ENCODE measurements at places on chromosomes 11 and 22. TPM values are rescaled to one million over a fixed set of nuclear protein-coding genes. Genes with fewer than 3 reads are reported as not detected.
A peak's percentile ranks its signal among the peaks of the same experiment; 100 is the strongest.

DNA sequence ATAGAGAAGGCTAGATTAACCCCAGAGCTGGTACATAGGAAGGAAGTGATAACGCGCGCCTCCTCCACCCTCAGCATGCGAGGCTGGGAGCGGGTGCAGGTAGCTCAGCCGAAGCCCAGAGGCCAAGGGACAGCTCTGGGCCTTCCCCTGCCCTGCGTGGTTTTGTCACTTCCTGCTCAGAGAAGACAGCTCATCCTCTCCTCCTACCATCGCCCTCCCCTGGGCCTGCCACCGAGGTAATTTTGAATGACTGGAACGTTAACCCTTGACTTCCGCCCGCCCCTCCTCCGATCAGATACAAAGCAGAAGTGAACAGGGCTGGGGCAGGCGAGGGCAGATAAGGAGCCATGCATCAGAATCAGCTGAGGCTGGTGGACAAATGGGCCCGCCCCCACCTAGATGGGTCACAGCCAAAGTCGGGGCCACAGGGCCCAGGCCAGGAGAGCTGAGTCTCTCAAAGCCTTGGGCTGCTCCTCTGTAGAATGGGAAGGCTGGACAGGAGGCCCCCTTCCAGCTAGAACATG, 1.6 kb downstream of the RAC2 start:
- no peaks in the 10 kb centered on the region for H3K36me3 ChIP-seq
- H3K27me3 ChIP-seq, result no peaks in the 10 kb centered on the region
- no peak for DNase-seq
- no peak overlapping the region for H3K27ac ChIP-seq
- no peaks in the 10 kb centered on the region for H3K4me1 ChIP-seq

DNA sequence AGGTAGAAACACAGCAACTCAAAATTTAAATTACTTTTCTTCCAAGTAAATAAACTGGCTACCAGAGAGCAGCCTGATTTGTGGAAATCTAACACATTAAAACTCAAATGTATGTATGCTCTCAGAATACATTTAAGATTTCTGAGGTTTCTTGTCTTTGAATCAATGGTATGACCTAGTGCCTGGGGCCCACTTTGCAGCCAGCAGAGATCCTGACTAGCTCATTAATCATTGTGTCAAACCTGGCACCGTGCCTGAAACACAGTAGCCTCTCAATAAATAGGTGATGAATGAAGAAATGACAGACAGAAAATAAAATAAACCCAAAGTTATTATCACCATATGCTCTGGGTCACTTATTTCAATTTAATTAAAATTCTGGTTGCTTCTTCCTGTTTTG, 176.2 kb upstream of the FAT3 start:
- H3K27me3 ChIP-seq, result no peaks in the 10 kb centered on the region
- H3K36me3 ChIP-seq, result no peaks in the 10 kb centered on the region
- H3K4me1 ChIP-seq, result no peaks in the 10 kb centered on the region
- no peak overlapping the region for H3K27ac ChIP-seq
- no peak for DNase-seq

DNA sequence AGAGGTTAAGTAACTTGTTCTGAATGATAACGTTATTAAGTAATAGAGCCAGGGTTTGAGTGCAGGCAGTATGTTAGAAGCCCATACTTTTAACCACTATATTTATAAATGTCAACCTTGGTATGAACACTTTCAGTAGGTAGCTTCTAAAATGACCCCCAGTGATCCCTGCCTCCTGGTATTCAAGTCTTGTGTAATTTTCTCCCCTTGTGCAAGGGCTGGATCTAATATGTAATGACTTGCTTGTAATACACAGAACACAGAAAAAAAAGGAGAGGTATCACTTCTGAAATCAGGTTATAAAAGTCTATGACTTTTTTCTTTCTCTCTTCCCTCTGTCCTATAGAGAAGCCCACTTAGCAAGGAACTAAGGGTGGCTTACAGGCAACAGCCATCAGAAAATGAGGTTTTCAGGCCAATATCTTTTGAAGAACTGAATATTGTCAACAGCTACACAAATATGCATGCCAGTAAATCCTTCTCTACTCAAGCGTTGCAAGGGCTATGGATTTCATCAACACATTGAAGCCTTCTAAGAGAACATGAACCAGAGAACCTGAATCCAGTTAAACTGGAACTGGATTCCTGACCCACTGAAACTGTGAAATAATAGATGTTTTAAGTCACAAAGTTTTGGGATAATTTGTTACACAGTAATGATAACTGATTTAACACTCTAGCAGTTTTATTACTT, 712.3 kb downstream of the METTL15 start:
- H3K36me3 ChIP-seq, result no peaks in the 10 kb centered on the region
- no peak for DNase-seq
- no peaks in the 10 kb centered on the region for H3K4me1 ChIP-seq
- H3K27ac ChIP-seq, result no peak overlapping the region

The GDPD4 gene
- total RNA-seq, result not detected

- no peak overlapping the region for H3K27ac ChIP-seq
- no peaks in the 10 kb centered on the region for H3K36me3 ChIP-seq
- peak overlapping the region; percentile 28 for H3K4me3 ChIP-seq
- no peaks in the 10 kb centered on the region for H3K4me1 ChIP-seq
Observed at GRCh38 chr11:69382131-69383128, 88.5 kb downstream of the MYEOV start.

The INS gene
- total RNA-seq, result not detected

DNA sequence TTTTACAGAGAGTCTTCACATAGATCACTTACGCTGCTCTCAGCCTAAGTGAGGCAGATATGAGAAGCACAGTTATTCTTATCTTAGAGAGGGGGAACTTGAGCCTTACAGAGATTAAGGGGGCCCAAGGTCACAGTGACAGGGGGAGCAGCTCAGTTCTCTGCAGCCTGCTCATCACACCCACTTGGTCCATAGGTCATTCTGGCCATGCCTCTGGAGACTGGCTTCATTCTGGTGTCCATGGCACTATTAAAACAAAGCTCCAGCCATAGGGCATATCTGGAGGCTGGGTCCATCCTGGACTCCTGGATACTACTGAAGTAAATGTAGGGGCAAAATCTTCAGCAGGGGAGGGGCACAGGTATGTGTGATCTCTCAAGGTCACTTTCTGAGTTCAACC, 5.9 kb downstream of the SLC5A4 start:
- no peak for DNase-seq
- no peak overlapping the region for H3K4me3 ChIP-seq
- no peaks in the 10 kb centered on the region for H3K36me3 ChIP-seq
- H3K27me3 ChIP-seq, result no peaks in the 10 kb centered on the region
- no peaks in the 10 kb centered on the region for H3K4me1 ChIP-seq

The HBG2 gene
- total RNA-seq, result not detected

DNA sequence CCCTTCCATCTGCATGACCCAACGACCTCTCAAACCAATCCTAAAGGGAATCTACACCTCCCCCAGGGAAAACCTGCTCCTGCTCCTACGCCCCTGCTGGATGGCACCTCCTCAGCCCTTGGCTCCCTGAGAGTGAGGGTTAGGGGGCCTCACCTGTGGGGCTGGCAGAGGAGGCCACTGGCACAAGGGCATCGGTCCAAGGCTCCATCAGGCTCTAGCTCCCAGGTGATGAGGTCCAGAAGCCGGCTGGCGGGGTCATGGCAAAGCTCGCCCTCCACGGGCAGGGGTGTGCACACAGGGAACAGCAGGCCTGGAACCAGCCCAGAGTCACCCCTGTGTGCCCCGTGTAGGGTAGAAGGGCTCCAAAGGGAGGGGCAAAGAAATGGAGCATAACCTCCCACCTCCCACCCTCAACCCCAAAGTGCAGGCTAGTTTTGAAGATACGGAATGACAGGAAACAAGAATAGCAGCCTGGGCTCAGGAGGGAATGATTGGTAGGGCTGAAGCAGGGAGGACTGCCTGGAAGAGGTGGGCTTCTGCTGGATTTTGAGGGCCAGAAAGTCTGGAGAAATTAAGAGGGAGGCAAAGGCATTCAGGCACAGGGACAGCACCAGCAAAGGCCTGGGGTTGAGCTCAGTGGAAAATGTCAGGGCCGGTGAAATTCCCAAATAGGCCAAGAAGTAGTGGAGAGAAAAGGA, 42.6 kb downstream of the DKK3 start:
- H3K27me3 ChIP-seq, result no peaks in the 10 kb centered on the region
- H3K36me3 ChIP-seq, result no peaks in the 10 kb centered on the region
- no peak overlapping the region for H3K4me3 ChIP-seq

DNA sequence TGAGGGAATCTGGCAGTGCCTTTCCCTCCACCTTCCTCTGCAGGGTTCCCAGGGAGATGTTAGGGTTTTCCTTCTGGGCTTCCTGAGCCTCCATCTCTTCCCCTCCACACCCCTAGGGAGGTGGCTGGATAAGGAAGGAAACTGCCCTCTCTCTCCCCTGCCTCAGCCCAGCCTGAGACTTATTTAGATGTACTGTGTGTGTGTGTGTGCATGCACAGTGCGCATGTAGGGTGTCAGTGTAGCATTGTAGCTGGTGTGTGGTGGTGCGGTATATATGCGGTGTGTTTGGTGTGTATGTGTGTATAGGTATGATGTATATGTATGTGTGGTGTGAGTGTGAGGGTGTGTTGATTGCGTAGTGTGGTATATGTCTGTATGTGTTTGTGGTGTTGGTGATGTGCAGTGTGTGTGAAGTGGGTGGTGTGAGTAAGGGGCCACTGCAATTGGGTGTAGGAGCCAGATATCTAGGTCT, 1.5 kb downstream of the FXYD6 start:
- peaks cover 13% of the 10 kb centered on the region for H3K27me3 ChIP-seq
- no peak for DNase-seq
- no peaks in the 10 kb centered on the region for H3K36me3 ChIP-seq
- H3K27ac ChIP-seq, result no peak overlapping the region
- H3K4me1 ChIP-seq, result no peaks in the 10 kb centered on the region

DNA sequence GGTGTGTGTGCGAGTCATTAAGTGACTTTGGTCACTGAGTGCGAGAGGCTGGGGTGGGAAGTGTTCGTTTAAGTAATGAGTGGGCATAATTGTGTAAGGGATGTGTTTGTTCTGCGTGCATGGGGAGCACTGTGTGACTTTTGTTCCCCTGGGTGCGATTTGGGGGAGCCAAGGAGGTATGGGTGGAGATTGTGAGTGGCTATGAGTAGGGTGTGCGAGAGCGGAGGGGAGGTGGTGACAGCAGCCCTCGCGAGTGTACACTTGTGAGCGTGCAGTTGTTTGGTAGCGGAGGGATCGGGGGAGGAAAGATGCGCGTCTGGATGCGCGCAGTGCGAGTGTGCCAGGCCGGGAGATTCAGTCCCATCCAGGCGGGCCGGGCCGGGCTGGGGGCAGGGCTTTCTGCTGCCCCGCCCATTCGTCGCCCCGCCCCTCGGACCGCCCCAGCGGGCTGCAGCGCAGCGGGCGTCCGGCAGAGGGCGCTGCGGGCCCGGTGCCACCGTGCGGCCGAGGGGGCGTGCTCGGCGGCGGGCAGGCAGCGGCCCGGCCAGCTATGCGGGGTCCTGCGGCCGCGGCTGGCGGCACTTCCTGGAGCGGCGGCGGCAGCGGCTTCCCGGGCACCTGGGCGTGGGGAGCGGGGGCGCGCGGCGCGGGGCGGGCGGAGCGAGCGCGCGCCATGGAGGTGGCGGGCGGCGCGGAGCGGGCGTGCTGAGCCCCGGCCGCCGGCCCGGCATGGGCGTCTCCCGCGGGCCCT, at the start of gene DGKZ:
Gene DGKZ (plus strand): TSS at position 578 of the 751 bp plus-strand sequence. CDS start 197 bp downstream, outside the sequence.
- peak within 1 kb of the TSS; percentile 84 for H3K4me3 ChIP-seq
- H3K27me3 ChIP-seq, result no peaks in the 10 kb centered on the region
- peak; percentile 84 for DNase-seq
- H3K4me1 ChIP-seq, result peaks cover 41% of the 10 kb centered on the region

GRCh38 chr11:88523386-88524071, 186.0 kb upstream of the CTSC start:
- no peaks in the 10 kb centered on the region for H3K27me3 ChIP-seq
- no peak for DNase-seq
- H3K4me3 ChIP-seq, result no peak overlapping the region
- no peaks in the 10 kb centered on the region for H3K36me3 ChIP-seq
- H3K4me1 ChIP-seq, result no peaks in the 10 kb centered on the region

GRCh38 chr11:64249563-64250414, 1.5 kb upstream of the PLCB3 start:
- no peak for DNase-seq
- no peak overlapping the region for H3K27ac ChIP-seq
- H3K36me3 ChIP-seq, result no peaks in the 10 kb centered on the region
- H3K4me3 ChIP-seq, result no peak overlapping the region
- H3K27me3 ChIP-seq, result no peaks in the 10 kb centered on the region

The MMP11 gene
- 4.8 TPM for total RNA-seq

The C11orf98 gene
- 25.2 TPM for total RNA-seq

GRCh38 chr11:121650351-121651256, 197.8 kb upstream of the SORL1-AS1 start:
- DNase-seq, result no peak
- H3K36me3 ChIP-seq, result no peaks in the 10 kb centered on the region
- no peak overlapping the region for H3K4me3 ChIP-seq
- no peaks in the 10 kb centered on the region for H3K27me3 ChIP-seq

DNA sequence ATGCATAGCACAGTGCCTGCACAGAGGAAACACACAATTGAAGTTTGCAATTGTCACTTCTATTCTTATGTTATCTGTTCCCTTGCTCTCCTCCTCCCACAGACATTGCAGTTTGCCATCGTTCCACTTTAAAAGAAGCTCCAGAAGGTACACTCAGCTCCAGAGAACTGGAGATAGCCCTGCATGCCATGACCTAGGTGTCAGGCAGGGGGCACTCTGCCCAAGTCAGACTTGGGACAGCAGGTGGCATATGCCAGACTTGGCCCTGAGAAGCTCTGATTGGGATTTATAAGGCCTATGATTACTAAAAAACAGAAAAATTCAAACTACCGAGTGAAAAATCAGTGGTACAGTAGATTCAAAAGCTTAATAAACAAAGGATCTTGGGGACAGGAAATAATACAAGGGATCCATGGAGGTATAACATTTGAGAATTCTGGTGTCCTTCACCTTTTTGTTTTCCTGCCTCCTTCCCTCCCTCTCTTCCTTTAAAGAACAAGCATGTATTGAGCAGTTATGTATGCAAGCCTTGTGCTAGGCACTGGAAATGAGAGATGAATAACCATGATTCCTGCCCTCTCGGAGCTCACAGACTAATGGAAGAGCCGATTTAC, 40.0 kb downstream of the TENM4 start:
- no peaks in the 10 kb centered on the region for H3K4me1 ChIP-seq
- no peak for DNase-seq
- H3K4me3 ChIP-seq, result no peak overlapping the region
- H3K27ac ChIP-seq, result no peak overlapping the region

GRCh38 chr22:47051441-47052071, 289.1 kb downstream of the TBC1D22A start:
- no peak overlapping the region for H3K4me3 ChIP-seq
- no peak for DNase-seq
- H3K36me3 ChIP-seq, result no peaks in the 10 kb centered on the region
- no peaks in the 10 kb centered on the region for H3K4me1 ChIP-seq
- no peaks in the 10 kb centered on the region for H3K27me3 ChIP-seq

GRCh38 chr22:37115032-37115431, 5.5 kb upstream of the TMPRSS6 start:
- H3K4me1 ChIP-seq, result no peaks in the 10 kb centered on the region
- H3K27ac ChIP-seq, result no peak overlapping the region
- H3K36me3 ChIP-seq, result no peaks in the 10 kb centered on the region
- no peak for DNase-seq
- H3K4me3 ChIP-seq, result no peak overlapping the region

The PNPLA3 gene
- 2.9 TPM for total RNA-seq

GRCh38 chr11:108498046-108498815, at the start of gene POGLUT3:
TSS of gene POGLUT3 (minus strand) at chr11:108498384. CDS start at chr11:108498366, 18 bp downstream.
- H3K36me3 ChIP-seq, result no peaks in the 10 kb centered on the region
- peak within 1 kb of the TSS; percentile 81 for H3K4me3 ChIP-seq
- H3K27me3 ChIP-seq, result no peaks in the 10 kb centered on the region
- DNase-seq, result no peak
